ENCODE measurements at places on chromosomes 2 and 18. TPM values are rescaled to one million over a fixed set of nuclear protein-coding genes. Genes with fewer than 3 reads are reported as not detected.

DNA sequence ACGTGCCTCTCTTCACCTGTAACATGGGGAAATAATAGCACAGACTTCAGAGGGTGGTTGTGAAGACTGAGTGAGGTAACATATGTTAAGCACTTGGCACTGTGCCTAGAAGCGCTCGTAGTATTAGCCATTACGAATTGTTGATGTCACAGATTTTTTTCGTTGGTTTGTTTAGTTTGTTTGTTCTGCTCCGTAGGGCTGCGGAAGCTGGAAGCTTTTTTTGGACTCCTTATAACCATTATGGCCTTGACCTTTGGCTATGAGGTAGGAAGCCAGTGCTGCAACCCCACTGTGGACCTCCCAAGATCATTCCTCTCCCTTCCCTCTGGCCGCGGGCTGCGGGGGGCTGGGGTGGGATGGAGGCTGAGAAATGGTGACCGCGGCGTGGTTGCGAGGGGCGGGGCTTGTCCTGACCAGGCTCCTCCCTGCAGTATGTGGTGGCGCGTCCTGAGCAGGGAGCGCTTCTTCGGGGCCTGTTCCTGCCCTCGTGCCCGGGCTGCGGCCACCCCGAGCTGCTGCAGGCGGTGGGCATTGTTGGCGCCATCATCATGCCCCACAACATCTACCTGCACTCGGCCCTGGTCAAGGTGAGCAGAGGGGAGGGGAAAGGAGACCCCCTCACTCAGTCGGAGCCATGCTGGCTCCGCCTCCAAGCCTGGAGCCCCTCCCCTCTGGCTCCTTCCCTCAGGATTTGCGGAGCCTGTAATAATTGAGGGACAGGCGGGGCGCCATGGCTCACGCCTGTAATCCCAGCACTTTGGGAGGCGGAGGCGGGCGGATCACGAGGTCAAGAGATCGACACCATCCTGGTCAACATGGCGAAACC lies 5.5 kb downstream of the SLC11A1 start:
- peak; percentile 79 for DNase-seq

GRCh38 chr2:31008561-31009114 lies 129.6 kb downstream of the GALNT14 start:
- DNase-seq, result no peak

- no peak for DNase-seq
Measured at GRCh38 chr2:157046396-157046795, 211.1 kb upstream of the GALNT5 start.

- DNase-seq, result peak; percentile 78
Measured at GRCh38 chr18:76619621-76620315, 124.7 kb upstream of the ZNF516 start.

- no peak for DNase-seq
Measured at GRCh38 chr2:141423124-141423523, 707.7 kb downstream of the LRP1B start.

GRCh38 chr2:224584111-224584784 lies 915 bp downstream of the CUL3 start:
- DNase-seq, result peak; percentile 68

GRCh38 chr2:161246281-161246680 lies 61.9 kb upstream of the PSMD14 start:
- DNase-seq, result peak; percentile 41

DNA sequence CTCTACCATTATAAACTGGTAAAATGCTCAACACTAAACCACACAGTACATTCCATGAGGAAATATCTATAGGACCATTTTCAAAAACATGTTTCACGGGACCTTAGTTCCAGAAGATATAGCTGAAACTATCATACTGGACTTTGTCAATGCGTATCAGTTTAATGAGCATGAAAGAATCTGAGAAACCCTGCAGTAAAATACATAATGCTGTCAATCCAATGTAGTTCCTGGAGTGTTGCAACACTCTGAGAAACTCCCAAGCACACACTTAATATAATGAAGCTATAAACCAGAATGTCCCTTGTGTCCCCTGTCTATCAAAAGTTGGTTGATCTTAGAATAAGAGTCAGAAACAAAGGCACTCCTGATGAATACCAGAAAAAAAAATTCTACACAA lies 16.2 kb downstream of the IWS1 start:
- no peak for DNase-seq

- DNase-seq, result no peak
Measured at GRCh38 chr2:68052717-68053422, 9.9 kb downstream of the C1D start.

GRCh38 chr2:1162768-1163584 lies 212.3 kb downstream of the SNTG2 start:
- no peak for DNase-seq

DNA sequence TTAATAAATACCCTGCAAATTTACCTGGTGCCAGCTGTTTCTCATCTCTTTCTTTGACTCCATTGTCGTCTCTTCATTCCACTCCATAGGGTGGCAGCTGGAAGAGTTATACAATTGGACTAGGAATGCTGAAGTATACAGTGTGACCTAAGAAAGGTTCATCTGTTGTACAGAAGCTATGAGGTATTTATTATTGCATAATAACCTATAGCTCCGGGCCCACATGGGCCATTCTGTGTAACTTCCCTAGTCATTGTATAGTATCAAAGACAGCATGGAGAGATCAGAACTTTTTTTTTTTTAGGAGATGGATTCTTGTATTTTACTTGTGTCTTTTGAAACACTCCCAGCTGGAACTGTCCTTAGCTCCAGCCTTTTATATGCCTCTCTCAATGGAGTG lies 26.2 kb downstream of the BMP10 start:
- no peak for DNase-seq

LINC00305 gene
- not detected for total RNA-seq

GCC2 gene
- 29.1 TPM for total RNA-seq

NOL4 gene
- 11.5 TPM for total RNA-seq

FBXO15 gene
- total RNA-seq, result 2.8 TPM

LBX2 gene
- 0.12 TPM for total RNA-seq

DNAJC5G gene
- total RNA-seq, result not detected

SERPINB10 gene
- not detected for total RNA-seq

CEP76 gene
- 44.8 TPM for total RNA-seq
